NK-92 treated with Interleukin-12 subunit alpha and Interleukin-12 subunit beta, amount 100 ng/mL, for 24 hours (cell line): ENCODE measurements at places on chromosomes 16 and 17.

GRCh38 chr17:43782913-43783680, 2.9 kb downstream of the CFAP97D1 start:
- DNase-seq = no peak

GRCh38 chr16:86090461-86091170, 191.7 kb downstream of the IRF8 start:
- no peak for DNase-seq

- no peak for DNase-seq
Observed at GRCh38 chr16:81624760-81625543, 154.1 kb upstream of the PLCG2 start.

- DNase-seq = peak; percentile 30
Observed at GRCh38 chr17:36591434-36592315, at the start of gene DHRS11. Gene DHRS11 (plus strand): TSS chr17:36591879. CDS start chr17:36592010, 131 bp downstream.

GRCh38 chr16:13997933-13998332, 73.2 kb upstream of the MRTFB start:
- peak; percentile 17 for DNase-seq

GRCh38 chr16:14070555-14070876, 603 bp upstream of the MRTFB start:
- DNase-seq = no peak
